SHP77 treated with DMSO at 0.1 percent for 48 hours (cell line): ENCODE measurements at places on chromosomes 2 and 18.

- DNase-seq: no peak
These were observed 15.2 kb downstream of the SMAD2 start for GRCh38 chr18:47915229-47915628.

GRCh38 chr2:23537991-23538390 is 153.0 kb downstream of the KLHL29 start:
- no peak for DNase-seq

DNA sequence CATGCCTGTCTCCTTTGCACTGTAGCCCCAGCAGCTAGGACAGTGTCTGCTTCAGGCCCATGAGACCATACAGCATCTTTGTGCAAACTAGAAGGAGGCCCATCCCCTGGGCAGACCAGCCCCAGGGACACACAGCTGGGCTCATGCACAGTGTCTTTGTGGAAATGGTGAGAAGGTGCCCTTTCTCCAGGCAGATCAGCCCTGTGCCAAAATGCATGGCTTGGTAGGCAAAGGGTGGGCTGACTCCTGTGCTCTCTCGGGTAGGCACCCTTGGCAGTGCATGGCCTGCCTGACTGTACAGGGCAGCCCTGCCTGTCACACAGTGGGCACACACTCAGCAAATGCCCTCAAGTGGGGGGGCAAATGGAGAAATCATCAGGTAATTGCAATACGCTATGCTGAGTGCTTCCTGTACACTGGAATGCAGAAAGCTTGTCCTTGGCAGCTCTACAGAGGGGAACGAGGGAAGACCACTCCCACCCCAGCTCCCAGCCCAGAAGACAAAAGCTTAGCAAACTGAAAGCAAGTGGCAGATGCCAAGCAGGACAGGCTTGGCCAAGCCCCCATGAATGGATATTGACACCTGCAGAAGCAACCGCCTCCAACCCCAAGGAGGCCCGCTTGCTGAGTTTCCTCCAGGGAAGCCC is 21.6 kb downstream of the TNS1 start:
- no peak for DNase-seq

DNA sequence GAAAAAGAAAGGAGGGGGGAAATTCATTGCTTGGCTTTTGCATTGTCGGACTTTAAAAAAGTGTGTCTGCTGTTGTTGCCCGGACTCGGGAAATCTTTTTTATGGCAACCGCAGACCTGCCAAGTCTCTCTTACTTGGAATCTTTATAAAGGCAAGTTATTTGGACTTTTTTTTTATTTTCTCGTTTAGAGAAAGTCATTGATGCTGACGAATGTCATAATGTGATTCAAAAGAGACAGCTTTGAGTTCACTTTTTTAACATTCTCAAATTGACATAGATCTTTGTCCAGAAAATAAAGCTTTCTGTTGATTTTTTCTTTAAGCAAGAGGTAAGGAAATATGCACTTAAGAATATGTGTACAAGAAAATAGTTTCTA is 651 bp upstream of the ZNF521 start:
- no peak for DNase-seq

DNA sequence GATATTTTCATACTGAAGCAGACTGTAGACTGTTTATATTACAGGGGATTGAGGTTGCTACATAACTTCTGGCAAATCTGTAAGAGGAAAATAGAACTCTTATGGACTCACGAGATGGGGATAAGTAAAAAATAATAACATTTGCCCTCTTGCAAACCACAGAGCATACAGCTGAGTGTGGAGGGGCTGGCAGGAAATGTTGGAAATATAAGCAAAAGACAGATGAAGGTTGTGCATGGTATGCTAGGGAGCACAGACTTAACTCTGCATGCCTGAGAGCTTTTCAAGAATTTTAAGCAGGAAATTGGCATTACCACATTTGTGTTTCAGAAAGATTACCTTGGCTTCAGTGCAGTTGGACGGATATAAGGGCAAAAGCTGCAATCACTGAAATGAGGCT is 411.1 kb downstream of the RAD51AP2 start:
- no peak for DNase-seq

GRCh38 chr2:10989151-10989550 is 77.4 kb downstream of the KCNF1 start:
- no peak for DNase-seq

GRCh38 chr2:40448476-40449079 is 3.3 kb downstream of the SLC8A1 start:
- no peak for DNase-seq
